A172 (cell line): ENCODE measurements at places on chromosomes 16 and 17. TPM values are rescaled to one million over a fixed set of nuclear protein-coding genes. Genes with fewer than 3 reads are reported as not detected.

DNA sequence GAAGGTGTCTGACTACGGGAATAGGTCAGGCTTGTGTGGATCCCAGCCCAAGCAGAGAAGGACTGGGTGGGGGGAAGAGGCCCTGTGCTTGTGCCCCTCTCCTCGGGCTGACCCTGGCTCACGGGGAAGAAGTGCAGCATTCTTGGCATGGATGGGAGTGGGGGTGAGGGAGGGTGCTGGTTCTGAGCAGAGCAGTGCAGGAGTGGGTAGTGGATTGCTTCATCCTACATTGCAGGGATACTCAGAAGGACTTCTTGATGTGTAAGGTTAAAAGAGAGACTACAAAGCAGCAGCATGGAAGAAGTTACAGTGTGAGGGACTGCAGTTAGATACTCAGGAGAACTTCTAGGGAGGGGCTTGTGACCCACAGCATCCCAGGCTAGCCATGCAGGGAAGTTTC, 2.1 kb downstream of the ARHGAP23 start:
- DNase-seq = no peak

The TEX14 gene
- total RNA-seq = 0.02 and 0.19 TPM in 2 replicates

DNA sequence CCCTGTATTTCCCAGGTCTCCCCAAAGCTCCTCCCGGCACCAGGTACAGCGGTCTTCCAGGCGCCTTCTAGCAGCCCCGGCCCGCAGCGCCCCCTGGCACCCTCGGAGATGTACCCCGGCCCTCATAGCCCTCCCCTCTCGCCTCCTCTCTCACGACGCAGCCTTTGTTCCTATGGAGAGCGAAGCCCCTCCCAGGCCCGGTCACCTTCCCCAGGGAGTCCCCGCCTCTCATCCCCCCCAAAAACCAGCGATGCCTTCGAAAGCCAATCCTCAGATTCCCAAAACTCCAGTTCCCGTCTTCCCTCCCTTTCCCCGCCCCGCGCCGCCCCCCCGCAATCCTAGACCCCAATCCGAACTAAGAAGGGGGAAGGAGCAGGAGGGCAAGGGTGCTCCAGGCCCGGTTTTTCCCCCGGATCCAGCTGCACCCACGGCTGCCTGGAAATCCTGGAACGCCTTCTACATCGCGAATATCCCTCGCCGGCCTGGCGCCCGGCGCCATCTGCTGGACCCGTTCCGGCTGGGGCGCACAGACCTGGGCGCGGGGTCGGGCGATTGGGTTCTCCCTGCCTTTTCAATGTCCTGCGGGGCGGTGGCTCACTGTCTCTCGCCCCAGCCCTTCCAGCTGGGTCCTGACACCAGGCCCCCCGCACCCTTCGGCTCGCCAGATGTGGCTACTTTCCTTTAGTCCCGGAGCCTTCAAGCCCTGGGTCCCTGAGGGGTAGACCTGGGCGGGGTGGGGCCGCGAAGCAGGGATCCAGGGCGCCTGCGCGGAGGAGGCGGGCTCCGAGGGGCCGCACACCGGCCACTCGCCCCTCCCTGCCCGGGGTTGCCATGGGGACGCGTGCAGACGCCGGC, at the start of gene DNAH2:
Gene DNAH2 (plus strand): TSS at position 844 of the 855 bp plus-strand sequence. CDS start 1,991 bp downstream, outside the sequence.
- DNase-seq = peak; percentile 89

The CIAO2B gene
- 150 and 174 TPM in 2 replicates for total RNA-seq

GRCh38 chr17:72926171-72926570, 166.3 kb downstream of the SLC39A11 start:
- no peak for DNase-seq

The CA7 gene
- total RNA-seq = not detected in 2 replicates

GRCh38 chr16:66522816-66523590, 26.9 kb downstream of the TK2 start:
- DNase-seq = no peak

DNA sequence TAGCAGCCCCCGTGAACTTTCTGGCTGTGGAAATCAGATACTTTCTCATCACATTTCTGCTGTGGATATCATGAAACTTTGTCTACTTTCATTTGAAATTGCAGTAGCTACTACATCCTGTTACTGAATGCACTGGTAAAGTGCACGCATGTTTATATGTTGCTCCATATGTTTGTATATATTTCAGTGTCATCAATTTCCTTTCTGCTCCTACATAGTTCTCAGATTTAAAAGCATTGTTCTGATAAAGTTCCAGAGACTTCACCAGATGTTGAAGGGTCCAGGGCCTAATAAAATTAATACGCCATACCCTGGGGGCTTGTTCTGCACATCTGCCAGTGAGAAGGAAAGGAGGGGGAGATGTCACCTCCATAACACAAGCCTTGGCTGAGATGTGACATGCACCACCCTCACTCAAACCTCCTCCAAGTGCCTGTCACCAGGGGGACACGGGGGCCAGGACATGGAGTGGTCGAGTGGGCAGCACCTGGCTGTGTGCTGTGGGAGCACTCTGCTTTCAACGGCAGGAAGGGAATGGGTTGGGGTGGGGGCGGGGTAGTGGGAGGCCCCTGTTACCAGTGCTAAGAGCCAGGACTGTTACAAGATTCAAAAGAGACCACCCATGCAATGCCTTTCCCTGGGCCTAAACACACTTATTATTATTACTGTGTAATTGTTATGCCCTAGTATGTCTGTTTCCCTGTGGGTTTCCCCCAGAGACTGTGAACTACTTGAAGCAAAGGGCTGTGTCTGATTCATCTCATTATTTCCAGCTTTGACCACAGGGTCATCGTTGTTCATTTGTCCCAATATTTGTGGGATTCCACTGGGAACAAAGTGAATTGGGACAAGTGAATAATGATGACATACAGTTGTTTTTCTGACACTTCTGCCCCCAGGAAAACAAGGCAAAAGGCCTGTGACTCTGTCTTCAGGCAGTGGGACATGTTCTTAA, 193.4 kb downstream of the FOXL1 start:
- DNase-seq = peak; percentile 90

- DNase-seq = no peak
These were observed 13.4 kb upstream of the HERPUD1 start for GRCh38 chr16:56918467-56919012.

GRCh38 chr16:3292604-3293003, 9.3 kb downstream of the ZNF263 start:
- DNase-seq = no peak

The SSTR5 gene
- total RNA-seq = not detected in 2 replicates

The SPIRE2 gene
- 6.9 and 12.6 TPM in 2 replicates for total RNA-seq

GRCh38 chr17:41547921-41548843, 20.1 kb upstream of the KRT19 start:
- DNase-seq = peak; percentile 99

GRCh38 chr17:47279062-47279801, 25.6 kb downstream of the ITGB3 start:
- peak; percentile 95 for DNase-seq

GRCh38 chr17:39009581-39010001, 42.4 kb upstream of the FBXO47 start:
- DNase-seq = no peak

The SPN gene
- total RNA-seq = 12.6 and 15.7 TPM in 2 replicates

GRCh38 chr17:76783146-76783545, 45.2 kb downstream of the MFSD11 start:
- DNase-seq = no peak

- no peak for DNase-seq
These were observed 17.0 kb downstream of the CACNA1G start for GRCh38 chr17:50577451-50577954.

The NT5M gene
- 12.3 and 12.7 TPM in 2 replicates for total RNA-seq

DNA sequence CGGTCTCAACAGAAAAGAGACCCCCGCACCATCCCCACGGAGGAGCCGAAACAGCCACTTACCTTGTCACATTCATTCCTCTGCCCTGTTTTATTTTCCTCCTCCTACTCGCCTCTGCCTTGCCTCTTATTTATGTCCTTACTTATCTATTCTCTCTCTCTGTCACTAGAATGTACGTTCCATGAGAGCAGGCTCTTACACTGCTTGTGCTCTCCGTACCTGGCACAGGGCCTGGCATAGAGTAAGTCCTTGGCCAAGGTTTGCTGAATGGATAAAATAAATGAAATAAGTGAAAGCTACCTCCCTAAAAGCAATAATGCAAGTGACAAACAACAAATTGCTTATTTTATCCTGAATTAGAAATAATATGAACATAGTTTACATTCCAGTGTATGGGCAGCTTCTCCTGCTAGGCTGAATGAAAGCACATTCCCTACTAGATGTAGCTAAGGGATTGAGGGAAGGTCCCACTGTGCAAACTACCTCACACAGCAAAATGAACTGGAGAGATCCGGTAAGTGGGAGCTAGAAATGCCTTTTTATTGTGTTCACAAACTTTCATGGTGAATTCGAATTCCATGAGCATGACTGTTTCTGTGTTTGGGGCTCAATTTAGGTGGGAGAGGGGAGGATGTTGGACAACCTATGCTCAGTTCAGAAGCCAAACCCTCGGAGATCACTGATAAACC, 173.1 kb downstream of the PARN start:
- DNase-seq = peak; percentile 27

DNA sequence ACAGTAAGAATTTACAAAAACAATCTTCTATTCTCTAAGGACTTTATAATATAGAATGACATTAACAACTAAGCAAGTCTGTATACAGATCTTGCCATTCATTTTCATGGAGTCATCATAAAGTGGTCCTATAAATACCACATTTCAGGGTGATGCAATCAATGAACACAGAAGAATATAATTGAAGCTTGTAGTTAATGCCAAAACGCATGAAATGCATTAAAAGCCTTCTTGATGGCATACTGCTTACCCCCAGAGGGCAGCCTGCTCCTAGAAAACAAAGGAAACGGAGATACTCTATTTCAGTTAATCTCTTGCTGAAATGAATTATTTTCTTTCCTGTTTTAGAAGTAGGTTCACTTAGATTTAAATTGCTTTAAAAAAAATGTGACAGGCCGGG, 45.2 kb upstream of the STAC2 start:
- DNase-seq = peak; percentile 54

The TP53TG3F gene
- total RNA-seq = not detected in 2 replicates

GRCh38 chr17:75830164-75831031, 13.8 kb downstream of the UNC13D start:
- DNase-seq = no peak

- peak; percentile 24 for DNase-seq
These were observed 155.2 kb upstream of the C17orf78 start for GRCh38 chr17:37220607-37220953.

The ABAT gene
- total RNA-seq = 0.05 and 0.36 TPM in 2 replicates
